ENCODE measurements at places on chromosomes 6 and 20. TPM values are rescaled to one million over a fixed set of nuclear protein-coding genes. Genes with fewer than 3 reads are reported as not detected.

DNA sequence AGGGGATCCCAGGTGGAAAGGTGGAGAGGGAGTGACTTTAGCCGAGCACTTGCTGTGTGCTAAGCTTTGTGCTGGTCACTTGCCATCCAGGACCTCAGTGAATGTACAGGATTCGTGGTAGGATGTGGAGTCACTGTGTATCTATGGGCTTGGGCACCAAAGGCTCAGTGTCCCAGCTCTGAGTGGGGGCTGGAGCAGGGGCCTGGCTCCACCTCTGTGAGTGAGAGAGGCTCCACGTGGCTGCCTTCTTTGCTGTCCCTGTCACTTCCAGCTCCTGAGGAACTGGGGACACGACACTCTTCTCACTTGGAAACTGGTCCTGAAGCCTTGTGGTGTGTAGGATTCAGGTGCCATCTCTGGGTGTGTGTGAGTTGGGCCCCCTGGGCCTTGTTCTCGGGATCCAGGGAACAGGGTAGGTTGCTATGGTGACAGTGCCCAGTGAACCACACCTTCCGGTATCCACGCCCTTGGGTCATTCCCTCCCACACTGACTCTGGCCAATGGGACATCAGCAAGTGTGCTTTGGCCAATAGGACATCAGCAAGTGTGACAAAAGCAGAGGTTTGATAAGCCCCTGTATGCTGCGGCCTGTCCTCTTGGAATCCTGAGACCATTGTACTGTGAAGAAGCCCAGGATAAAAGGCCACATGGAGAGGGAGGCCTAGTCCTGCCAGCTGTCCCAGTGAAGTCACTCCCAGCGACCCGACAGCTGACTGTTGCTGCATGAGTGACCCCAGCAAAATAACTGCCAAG is 87.7 kb downstream of the CDH22 start:
- no peak for DNase-seq

- no peak for DNase-seq
Observed at GRCh38 chr6:32991972-32992371, 17.4 kb downstream of the HLA-DOA start.

DNA sequence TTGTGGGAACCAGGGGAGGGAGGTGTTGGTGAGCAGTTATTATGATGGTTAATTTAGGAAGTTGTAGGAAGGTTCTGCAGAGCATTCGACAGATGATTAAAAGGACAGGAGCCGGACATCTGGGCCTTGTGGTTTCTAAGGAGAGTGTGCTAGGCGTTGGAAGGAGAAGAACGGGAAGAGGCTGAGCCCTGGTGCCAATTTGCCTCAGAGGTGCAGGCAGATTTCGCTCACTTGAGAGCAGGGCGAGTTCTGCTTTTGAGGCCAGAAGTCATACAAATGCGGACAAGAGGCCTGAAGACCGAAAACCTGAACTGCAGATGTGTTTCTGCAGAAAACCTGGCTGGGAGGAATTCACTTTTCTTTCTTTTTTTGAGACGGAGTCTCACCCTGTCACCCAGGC is 30.5 kb upstream of the RPS6KA2 start:
- DNase-seq = no peak

DNA sequence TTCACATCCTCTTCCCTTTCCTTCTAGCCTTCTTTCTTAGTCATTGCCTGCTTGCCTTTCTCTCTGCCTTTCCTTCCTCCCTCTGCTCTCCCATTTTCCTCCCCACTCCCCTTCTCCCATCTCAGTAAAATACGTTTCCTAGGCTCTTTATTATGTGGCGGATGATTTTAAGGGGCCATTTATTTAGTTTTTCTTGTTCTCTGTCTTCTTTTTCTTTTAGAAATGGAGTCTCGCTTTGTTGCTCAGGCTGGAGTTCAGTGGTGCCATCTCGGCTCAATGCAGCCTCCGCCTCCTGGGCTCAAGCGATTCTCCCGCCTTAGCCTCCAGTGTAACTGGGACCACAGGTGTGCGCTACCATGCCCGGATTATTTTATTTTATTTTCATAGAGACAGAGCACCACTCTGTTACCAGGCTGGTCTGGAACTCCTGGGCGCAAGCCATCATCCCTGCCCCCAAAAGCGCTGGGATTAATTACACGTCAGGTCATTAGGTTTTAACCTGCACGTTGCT is 1.5 kb downstream of the MTHFD1L start:
- DNase-seq = no peak

- no peak for DNase-seq
Observed at GRCh38 chr20:35660122-35660937, 4.4 kb downstream of the CPNE1 start.

- peak; percentile 62 for DNase-seq
Observed at GRCh38 chr20:595330-596308, 14.5 kb downstream of the TCF15 start.

- DNase-seq = no peak
Observed at GRCh38 chr6:144806222-144806621, 521.1 kb downstream of the UTRN start.

DNA sequence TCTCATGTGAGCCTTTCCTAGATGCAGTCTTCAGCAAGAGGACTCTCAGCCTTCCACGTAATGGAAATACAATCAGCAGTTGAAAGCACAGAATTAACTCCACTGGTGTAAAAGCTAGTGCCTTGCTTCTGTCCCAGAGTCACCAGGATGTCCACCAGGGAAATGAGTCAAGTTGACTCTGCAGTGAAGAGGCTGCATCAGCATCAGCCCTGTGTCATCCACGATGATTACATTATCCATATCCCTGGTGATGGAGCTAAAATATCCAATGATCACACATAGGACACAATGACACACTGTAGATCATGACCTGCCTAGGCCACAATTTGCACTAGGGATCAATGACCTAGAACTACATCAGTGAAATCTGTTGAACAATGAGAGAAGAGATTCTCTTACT is 262.4 kb downstream of the ERMARD start:
- no peak for DNase-seq

DNA sequence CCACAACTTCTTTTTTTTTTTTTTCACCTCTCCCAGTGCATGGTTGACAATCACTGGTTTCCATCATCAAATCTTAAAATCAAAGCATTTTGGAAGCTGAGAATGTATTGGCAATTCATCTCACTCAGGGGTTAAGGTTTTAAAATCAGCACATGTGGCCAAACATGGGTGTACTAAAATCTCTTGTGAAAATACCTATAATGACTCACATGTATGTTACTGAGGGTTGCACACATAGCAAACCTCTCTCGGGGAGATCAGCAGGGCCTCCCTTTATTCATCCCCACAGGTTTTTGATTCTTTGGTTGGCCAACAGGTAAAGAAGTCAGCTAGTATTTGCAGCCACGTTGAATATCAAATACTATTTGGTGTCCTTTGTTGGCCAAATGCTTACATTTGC is 44.3 kb upstream of the OCSTAMP start:
- DNase-seq = no peak

DNA sequence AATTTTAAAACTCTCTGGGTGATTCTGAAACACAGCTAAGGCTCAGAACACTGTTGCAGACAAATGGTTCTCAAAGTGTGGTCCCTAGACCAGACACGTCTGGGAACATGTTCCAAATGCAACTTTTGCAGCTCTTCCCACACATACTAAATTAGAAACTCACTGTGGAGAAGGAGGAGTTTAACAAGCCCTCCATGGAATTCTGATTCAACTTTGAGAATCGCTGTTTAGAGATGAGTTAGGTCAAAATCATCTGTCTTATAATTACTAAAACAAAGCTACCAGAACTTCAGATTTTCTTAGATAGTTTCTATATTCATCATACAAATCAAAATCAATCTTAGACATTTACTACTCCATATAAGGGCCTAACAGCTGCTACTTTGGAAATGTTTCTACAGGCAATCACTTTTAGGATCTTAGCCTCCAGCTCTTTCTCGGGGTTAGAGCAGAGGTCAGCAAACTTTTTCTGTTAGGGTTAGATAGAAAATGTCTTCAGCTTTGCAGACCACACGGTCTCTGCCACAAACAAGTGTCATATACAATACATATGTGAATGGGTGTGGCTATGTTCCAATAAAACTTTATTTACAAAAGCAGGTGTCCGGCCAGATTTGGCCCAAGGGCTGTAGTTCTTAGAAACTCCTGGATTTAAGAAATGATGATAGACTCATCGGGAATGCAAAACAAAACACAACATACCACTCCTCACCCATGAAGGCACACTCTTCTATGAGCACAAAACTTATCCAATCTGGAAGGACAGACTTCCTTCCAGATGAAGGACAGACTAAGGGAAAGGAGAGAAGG is 50.0 kb upstream of the ARHGAP18 start:
- no peak for DNase-seq

C20orf144 gene
- not detected for total RNA-seq

TRIM10 gene
- total RNA-seq = not detected

SLC32A1 gene
- not detected for total RNA-seq

OR2H2 gene
- not detected for total RNA-seq

DNA sequence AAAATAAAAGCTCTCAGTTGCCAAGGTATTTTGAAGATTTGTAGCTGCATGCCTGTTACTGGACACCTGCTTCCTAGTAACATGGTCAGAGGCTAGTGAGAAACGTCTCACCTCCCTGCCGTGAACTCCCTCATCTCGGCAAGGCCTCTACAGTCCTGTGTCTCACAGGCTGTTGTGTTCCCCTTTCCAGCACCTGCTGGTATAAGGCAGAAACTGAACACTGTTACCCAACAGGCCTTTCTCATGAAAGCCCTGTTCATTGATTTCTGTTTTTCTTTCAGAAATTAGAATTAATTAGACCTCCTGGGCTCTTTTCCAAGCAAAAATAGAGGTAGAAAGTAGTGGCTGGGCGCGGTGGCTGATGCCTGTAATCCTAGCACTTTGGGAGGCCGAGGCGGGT is 17.6 kb upstream of the SRSF3 start:
- no peak for DNase-seq

- no peak for DNase-seq
Observed at GRCh38 chr6:112522587-112522986, 175.5 kb downstream of the RFPL4B start.

DNA sequence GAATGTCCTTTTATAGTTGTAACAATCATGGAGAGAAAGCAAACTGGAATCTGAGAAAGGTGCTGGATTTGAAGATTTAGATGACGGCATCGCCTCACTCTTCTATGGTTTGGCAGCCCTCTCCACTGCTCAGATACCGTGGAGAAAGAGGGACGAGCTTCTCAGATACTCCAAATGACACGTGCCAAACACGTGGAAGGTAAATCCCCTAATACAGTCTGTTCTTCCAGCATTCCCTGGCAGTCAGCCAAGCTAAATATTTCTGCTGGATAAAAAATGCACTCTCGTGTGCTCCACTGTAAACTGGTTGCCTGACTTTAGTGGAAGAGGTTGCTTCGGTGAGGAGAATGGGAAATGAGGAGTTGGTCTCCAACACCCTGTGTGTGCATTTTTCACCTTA is 16.7 kb upstream of the PRDM1 start:
- peak; percentile 15 for DNase-seq

- DNase-seq = no peak
Observed at GRCh38 chr6:89348372-89348771, 4.2 kb downstream of the UBE2J1 start.

DNA sequence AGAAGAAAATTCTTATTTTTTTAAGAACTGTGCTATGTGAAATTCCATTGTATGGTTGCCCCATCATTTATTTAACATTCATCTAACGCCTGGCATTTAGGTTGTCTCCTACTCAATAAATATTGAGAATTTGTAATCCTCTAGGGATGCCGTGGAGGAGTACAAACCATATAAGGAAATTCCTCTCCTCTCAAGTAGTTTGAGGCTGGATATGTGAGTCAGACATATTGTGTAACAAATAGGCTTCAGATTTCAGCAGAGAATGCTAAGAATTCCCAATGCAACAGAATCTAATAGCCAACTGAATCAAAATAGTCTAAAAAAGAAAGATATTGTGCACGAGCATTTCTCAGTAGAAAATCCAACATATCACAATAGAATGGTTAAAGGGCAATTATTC is 174.7 kb downstream of the OTOR start:
- no peak for DNase-seq

DNA sequence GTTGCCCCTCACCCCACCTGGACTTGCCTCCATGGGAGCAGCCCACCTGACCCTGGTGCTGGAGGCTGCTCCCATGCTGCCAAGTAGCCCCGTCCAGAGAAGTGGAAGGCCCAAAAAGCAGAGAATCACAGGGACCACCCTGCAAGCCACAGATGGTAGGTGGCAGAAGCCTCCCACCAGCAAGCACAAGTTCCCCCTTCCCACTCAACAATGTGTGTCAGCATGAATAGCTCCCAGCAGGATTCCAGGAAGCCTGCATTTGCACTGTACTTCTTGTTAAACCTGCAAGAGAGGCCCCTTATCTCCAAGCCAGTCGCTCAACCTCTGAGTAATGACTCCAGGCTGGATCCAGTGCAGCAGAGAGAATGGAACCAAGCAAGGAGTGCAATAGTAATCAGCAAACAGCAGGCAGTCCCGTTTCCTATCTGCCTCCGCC is 180.8 kb upstream of the CST7 start:
- no peak for DNase-seq

DNA sequence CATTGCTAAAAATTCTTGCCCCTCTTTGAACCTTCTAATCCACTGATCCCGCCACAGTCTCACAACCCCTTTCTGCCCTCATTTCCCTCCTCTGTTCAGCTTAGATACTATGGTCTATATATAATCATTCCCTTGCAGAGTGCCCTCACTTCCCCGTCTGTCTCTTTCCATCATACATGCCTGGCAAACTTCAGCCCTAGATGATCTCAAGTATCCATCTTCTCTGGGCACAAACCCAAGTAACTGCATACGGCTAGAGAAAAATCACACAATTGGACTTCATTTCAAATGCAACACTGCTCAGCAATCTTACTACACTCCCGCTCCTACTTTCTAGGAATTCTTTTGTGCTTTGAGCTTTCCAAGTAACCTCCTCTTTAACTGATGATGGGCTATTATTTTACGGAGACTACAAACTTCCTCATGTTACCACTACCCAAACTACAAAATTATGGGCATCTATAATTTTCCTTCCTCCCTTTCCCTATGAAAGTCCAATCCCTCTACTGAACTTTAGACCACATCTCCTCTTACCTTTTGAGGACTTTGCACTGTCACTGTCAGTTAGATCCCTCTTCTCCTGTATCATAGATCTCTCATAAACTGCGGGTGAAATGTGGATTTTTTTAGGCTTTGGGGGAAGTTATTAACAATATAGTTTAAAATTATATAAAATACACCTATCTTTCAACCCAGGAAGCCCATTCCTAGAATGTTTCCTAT is 135.6 kb downstream of the BTBD9 start:
- no peak for DNase-seq

- no peak for DNase-seq
Observed at GRCh38 chr20:14727485-14728150, 390.2 kb upstream of the FLRT3 start.

- no peak for DNase-seq
Observed at GRCh38 chr6:157068691-157069324, 254.5 kb downstream of the TMEM242 start.

DNA sequence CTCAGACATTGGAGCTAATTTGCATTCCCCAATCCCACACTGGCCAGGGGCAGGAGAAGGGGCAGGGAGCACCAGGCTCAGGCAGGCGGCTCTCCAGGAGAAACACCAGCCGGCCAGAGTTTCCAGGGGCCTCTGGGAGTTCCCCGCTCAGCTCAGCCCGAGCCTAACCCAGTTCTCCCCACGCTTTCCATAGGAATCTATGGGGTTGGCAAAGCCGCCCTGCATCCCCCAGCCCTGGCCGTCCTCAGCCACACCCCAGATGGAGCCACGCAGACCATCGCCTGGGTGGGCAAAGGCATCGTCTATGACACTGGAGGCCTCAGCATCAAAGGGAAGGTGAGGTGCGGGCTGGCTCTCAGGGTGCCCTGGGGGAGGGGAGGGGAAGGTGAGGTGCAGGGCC is 8.2 kb downstream of the NPEPL1 start:
- peak; percentile 7 for DNase-seq

GRCh38 chr6:106883808-106884262 is 90.7 kb downstream of the CD24 start:
- DNase-seq = peak; percentile 57

Measured in adrenal gland (tissue), 19 donors.